ENCODE measurements at places on chromosomes 2 and 18.

- DNase-seq: no peak
These were observed 1.5 kb upstream of the HOXD10 start for GRCh38 chr2:176114930-176115625.

DNA sequence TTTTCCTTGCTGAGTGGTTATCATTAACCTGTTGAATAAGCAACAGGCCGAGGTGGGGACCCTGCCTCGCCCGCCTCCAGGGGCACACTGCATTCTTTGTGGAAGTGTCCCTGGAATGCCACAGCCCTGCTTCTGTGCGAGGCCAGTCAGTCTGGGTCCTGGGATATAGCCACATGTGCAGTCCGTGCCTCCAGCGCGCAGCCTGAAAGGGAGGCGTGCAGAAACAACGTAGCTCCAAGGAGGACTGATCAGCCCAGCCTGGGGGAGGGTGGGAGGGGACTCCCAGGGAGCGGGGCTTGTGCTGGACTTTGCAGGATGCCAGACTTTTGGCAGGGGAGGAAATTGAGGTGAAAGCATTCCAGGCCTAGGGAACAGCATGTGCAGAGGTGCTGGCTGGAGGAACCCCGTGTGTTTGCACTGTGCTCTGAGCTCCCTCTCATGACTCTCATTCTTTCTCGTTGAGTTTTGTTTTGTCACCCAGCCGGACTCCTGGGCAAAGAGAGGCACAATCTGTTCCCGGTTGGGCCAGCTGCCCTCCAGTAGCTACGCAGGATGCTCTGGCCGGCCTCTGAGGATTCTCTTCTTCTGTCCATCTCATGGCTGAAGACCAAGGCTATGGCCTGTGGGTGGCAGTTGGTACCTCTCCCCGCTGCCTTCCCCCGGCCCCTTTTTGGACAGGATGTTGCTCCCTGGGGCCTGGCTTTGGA, 39.7 kb downstream of the HPCAL1 start:
- no peak for DNase-seq

DNA sequence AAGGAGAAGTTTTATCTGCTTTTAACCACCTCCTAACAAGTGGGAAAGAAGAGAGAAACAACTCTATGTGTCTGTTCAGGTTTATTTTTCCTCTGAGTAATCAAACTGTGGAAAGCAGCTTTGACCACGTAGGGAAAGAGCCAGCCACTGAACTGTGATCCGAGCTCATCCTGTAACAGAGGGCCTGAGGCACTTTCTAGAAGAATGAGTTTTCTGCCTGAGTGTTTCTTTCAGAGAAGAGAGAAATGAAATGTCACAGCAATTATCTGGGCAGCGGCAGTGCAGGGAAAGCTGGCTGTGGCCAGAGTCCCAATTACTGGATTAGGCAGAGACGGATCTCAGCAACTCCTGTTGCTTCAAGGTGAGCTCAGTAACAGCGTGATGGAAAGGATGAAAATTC, 151.9 kb downstream of the CD226 start:
- no peak for DNase-seq

DNA sequence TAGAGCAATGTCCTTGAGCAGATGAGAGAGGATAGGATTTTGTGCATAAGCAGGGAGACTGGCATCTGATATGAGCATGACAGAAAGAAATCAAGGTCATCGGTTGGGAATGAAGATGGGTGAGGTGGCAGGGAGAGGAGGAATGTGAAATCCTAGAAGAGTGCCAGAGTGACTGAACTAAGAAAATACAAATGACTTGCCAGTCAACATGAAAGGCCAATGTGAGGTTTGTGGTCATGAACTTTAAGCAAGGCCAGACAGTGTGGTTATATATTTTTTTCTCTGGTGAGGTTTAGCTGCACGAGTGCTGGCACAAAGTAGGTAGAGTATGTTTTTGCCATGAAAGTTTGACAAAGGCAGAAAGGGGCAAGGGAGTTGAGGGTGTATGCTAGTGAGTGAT, 21.2 kb downstream of the QPCT start:
- no peak for DNase-seq

DNA sequence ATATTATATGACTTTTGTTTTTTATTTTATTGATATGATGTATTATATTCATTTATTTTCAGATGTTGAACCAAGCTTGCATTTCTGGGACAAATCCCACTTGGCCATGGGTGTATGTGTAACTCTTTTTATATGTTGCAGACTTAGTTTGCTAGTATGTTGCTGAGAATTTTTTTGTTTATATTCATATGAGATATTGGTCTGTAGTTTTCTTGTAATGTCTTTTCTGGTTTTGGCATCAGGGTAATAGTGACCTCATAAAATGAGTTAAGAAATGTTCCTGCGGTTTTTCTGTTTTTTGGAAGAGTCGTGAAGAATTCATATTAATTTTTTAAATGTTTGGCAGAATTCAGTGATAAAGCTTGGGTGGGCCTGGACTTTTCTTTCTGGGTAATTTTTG, 88.7 kb downstream of the ASB1 start:
- peak; percentile 68 for DNase-seq

Measured in fibroblast of upper back skin (primary cell).